ENCODE measurements at places on chromosomes 2 and 18.

DNA sequence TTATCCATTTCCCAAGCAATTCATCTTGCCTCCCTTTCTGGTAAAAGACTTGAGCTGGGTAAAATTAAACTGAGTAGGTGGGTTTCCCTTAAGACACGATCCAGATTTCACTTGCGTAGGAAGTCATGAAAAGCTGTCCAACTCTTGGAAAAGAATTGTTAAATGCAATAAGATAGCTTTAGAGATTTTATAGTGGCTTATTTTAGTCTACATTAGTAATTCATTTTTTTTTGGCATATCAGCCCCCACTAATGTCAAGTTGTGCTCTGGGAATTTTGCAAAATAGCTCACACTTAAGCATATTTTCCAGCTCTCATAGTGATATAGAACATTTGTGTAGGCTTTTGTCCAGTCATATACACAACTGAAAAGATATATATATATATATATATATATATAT, 344.7 kb upstream of the FIGN start:
- no peak for DNase-seq

- no peak for DNase-seq
Observed at GRCh38 chr2:48677450-48677849, 59.8 kb downstream of the GTF2A1L start.

GRCh38 chr2:98164256-98164655, 77.3 kb downstream of the VWA3B start:
- DNase-seq = no peak

GRCh38 chr18:50194631-50195532, at the start of gene MYO5B:
Gene MYO5B, minus strand, starts transcription at chr18:50195147. Its CDS starts 354 bp downstream, at chr18:50194793.
- peak; percentile 48 for DNase-seq

DNA sequence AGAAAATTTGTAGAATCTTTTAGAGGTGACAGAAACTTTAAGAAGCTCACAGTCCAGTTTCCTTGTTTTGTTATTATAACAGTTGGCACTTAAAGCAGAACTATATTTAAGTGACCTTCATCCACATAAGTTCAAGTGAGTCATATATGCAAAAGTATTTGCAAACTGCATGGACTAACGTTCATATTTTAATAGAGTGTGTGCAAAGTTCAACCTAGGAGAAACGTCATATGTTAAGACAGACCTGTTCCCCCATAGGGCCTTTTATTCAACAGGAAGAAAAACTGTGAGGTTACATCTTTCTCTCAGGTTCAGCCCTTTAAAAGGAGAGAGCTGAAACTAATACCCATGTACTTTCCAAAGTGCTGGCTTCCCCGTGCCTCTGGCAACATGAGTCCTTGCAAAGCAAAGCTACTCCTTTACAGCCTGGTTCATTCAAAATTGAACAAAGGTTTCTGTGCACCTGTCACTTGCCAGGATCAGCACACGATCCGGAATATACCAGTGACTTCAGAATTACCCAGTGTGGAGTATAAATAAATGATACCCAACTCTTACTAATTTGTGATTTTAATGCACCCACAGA, 280.0 kb upstream of the RAB12 start:
- no peak for DNase-seq

DNA sequence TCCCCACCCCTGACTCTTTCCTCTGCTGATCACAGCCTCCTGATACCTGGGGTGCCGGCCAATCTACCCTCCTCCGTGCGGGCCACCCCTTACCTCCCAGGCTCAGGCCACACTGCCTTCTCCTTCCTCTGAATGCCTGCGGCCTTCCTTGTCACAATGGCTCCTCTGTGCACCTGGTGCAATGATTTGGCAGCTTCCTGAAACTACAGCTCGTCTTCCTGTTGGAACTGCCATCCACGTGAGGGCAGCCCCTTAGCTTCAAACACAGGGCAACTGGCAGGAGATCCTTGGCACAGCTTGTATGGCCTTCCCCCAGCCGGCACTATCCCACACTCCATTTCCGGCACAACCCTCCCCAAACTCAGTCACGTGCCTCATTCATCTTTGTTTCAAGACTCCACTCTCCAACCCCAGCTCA, 69.0 kb downstream of the STPG4 start:
- DNase-seq = no peak

DNA sequence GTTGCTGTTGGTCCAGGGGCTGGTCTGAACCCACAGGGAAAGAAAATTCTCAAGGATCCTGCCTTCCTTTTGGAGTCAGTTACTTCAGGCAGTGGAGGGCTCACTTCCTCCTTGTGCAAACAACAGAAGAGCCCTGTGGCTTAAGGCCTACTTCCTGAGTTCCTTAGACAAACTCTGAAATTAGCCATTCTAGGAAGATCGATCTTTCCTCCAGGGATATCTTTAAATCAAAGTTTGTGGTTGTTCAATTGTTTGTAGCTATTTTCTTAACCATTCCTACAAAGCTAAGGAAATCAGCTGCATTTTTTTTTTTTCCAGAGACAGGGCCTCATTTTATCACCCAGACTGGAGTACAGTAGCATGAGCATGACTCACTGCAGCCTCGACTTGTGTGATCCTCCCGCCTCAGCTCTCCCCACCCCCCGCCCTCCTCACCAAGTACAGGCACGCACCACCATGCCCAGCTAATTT, 156.0 kb downstream of the TANC1 start:
- DNase-seq = no peak

GRCh38 chr2:240394549-240394948, 40.9 kb upstream of the GPC1 start:
- no peak for DNase-seq

GRCh38 chr2:235908826-235909225, 259.4 kb downstream of the GBX2 start:
- no peak for DNase-seq

- DNase-seq = no peak
Observed at GRCh38 chr2:45170191-45171135, 161.2 kb upstream of the SIX2 start.

- no peak for DNase-seq
Observed at GRCh38 chr18:63829886-63830285, 54.7 kb downstream of the SERPINB7 start.

- DNase-seq = peak; percentile 58
Observed at GRCh38 chr2:73291093-73291460, 2.3 kb downstream of the EGR4 start.

DNA sequence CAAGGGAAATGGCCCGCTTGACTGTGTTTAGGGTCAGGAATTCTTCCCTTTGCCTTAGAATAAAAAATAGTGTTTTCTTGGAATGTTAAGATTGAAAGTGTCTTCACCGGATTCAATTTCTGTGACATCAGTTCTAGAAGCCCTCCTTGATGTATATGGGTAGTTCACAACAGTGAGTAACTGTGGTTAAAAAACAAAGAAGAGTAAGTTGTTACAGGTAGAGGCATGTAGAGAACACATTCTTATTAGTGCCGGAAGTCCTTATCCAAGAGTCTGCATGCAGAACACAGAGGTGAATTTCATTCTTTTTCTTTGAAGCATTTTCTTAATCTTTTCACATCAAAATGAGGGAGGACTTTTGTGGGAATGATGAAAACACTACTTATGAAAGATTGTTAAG, 105.5 kb downstream of the FMNL2 start:
- no peak for DNase-seq

DNA sequence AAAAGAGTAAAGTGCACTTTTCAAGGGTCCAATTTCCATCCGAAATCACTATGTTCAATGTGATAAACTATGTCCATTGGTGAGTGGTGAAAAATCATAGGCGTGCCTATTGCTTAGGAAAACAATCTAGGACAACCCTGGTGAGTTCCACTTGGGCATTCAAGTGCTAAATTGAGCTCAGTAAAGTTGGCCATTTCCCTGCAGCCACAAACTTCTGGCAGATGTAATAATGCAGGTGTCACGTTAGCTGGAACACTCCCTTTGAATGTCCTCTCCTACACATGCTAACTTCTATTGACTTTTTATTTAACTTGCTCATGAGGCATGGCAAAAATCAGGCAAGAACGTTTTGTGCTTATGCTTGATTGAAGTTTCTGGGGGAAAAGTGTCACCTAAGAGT, 67.1 kb downstream of the CPS1 start:
- DNase-seq = no peak
